ENCODE measurements at places on chromosomes 12 and 14.
A peak's percentile ranks its signal among the peaks of the same experiment; 100 is the strongest.

DNA sequence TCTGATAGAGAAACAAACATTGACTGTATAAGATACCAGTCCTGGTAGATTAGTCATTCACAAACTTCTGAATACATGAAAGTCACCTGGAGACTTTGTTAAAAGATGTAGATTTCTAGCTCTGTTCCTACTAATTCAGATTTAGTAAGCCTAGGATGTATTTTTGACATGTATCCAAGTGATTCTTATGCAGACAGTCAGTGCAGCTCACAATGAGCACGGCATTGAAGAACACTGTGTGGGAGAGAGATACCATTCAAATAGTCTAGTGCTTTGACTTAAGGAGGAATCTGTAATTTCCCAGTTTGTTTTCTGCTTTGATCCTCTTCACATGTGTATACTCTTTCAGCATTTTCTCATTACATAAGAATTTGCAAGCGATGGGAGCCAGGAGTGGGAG is 68.7 kb upstream of the STXBP6 start:
- no peak for DNase-seq

DNA sequence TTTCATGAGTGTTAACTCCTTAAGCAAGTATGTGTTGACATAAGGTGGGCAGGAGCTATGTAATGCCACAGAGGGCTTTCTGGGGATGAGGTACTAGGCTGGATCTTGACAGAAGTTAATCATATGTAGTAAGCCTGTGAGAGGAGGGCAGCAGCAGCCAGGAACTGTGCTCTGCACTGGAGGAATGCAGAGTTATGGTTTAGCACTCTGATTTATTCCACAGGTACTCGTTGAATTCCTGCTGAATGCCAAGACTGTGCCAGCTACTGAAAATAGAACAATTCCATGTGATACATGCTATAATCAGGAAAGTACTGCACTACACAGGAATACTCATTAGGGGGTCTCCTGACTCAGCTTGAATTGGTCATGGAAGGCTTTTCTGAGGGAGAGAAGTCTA is 58.7 kb downstream of the SUSD6 start:
- no peak for DNase-seq

DNA sequence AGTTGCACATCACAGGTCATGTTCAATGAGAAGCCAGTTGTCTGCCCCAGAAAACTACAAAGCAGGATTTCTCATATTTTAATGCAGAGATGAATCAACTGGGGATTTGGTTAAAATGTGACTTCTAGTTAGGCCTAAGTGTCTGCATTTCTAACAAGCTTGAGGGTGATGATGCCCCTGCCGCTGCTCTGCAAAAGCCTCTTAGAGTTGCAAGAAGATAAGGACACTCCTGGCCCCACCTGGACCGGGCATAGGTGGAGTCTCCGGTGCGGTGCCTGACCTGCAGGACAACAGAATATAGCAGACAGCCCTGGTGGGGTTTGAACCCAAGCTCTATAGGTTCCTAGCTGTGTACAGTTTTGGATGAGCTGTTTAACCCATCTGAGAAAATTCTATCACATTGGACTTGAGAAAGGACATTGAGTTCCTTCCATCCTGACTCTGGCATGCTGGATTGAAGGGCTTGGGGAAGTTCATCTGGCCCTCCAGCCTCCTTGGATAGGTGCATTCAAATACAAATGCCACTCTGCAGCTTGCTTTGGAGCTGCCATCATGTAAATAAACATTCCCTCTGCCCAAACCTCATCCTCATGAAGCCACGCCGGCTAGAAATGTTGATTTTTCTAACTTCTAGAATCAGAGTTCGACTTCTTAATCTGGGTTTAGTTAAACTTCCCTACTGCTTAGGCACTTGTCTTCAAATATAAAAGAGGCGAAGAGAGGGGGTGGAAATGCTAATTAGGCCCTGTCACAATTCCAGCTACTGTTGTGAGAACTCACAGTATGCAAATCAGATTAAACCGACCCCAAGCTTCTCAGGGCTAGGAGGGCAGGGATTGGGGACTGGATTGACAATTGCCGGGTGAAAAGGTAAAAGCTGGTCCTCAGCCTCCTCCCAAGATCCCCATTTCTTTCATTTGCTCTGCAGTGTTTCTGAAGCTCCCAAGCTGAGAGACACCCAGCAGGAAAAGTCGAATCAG is 1225.6 kb downstream of the VRK1 start:
- no peak for DNase-seq

DNA sequence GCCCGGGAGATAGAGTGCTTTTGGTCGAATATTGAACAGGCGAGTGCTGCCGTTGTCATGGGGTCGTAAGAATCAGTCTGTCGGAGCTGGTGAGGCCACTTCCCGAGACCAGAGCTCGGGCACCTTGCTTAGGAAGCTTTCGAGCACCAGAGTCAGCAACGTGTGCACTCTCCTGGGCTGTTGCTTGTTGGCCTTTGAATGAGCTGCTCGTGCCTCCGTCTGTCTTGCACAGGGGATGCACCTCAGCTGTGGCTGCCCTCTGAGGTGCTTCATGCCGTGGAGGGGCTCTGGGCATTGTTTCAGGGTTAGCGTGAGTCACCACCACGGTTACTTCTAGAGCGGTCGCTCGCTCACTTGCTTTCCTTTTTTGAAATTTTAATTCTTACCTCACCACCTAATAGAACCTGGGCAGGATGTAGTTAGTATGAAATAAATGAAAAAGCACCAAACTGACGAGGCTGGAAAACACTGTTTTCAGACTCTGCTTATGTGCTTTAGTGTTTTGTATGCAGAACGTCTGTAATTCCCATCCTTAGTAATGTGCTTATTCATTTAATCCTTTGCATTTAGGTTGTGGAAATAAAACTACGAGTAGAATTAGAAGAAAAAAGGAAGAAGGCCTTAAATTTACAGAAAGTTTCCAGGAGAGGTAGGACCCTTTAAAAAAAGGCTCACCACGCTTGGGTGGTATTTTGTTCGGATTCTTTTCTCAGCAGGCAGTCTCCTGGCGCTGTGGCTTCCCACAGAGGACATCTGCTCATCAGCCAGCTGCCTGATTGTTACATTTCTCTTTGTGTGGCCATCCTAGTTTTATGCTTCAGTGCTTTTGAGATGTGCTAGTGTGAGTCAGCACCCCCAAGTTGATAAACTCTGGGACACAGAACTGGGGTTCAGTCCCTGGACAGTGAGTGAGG is 40.6 kb downstream of the EP400 start:
- DNase-seq, result no peak

GRCh38 chr14:20530771-20531571 is 25.6 kb downstream of the RNASE10 start:
- peak; percentile 36 for DNase-seq

DNA sequence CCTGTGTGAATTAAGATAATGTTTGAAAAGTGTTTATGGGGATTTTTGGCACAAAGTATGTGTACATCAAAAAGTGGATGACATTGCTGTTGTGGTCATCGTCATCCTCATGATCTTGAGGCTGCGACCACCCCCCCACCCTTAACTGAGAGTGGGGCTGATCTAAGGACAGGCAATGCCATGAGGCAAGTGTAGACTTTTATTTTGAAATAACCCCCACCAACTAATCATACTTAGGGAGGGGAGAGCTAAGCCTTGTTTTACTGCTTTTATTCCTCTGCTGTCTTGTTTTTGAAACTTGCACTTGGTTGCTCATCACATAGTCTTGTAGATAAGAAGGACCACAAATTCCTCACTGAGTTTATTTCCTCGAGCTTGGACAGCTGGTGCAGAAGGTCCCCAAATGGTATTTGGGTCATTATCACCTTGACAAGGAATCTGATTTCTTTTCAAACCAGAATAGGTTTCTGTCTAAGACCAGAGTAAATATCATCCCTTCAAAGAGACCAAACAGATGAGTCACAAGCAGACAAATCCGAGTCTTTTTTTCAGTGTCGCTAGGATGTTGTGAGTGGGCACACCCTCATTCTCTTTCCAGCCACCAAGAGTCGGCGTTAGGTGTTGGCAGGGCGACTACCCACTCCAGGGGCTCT is 23.9 kb upstream of the SMOC1 start:
- no peak for DNase-seq

DNA sequence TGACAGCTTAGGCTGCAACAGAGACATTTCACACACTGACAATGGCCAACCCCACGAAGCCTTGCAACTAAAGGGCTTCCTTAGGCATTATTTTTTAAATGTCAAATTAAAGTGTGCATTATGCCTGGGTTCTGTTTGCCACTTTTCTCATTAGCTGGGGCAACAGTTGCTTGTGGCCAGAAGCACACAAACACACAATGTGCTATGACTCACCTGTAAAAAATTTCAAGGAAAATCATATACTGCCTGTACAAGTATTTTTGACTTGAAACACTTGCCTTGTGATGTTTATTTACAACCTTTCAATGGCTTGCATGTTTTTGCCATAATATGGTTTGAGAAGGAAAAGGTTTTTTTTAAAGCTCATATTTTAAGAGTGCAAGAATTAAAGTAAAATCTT is 1.9 kb downstream of the NTN4 start:
- DNase-seq, result no peak

DNA sequence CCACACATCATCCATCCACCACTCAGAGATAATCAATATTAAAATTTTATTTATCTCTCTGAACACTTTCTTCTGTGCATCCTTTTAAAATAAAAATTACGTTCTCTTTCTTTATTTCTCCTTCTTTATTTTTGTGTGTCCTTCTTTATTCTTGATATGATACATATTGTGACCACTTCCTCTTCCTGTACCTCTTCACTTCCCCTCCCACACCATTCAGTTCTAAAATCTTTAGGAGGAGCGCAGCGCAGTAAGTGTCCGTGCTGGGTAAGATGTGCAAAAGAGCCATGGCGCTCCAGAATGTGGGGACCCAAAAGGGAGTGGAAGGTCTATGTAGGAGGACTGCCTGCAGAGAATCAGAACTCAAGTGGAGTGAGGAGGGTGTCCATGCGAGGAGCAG is 256.7 kb downstream of the ITPR2 start:
- no peak for DNase-seq

DNA sequence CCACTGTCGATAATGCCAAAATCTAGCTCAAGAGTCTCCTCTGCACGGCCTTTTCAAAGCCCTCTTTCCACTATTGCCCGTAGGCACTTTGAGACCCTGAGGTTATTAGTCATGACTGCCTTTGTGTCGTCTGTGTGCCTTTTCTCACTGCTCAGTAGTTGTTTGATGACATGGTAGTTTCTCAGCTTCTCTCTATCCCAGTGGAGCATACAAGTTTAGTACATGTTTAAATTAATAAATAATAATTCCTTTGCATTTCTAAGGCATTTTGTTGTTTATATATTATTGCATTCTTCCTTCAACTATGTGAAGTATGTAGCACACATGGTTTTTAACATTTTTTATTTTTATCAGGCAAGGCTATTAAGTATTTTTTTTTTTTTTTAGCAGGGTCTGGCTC is 458.1 kb downstream of the PCNX1 start:
- DNase-seq, result no peak

DNA sequence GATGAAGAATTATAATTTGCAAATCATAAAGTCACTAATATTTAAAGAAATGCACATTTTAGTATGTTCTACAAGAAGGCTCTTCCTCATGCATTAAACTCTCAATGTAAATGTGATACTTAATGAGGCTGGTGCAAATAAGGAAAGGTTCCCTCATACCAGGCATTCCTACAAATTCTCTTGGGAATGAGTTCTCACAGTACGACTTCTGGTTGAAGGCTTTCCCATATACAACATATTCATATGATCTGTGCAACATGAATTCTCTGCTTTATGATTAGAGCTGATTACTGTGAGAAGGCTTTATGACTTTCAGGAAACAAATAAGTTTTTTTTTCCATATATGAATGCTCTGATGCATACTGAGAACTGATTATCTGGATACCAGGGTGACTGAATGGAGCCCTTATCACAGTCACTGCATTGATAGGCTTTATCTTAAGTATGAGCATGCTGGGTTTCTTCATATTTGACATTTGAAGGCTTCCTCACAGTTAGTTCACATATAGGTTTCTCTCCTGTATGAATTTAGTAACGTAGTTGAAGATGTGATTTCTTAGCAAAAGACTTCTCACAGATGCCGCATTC is 293.9 kb downstream of the RAD51B start:
- DNase-seq, result no peak

GRCh38 chr14:67833403-67833802 is 13.8 kb downstream of the RAD51B start:
- DNase-seq, result no peak

GRCh38 chr14:71852181-71852580 is 80.0 kb upstream of the RGS6 start:
- no peak for DNase-seq

- no peak for DNase-seq
These were observed 5.5 kb downstream of the LUM start for GRCh38 chr12:91105807-91106206.

DNA sequence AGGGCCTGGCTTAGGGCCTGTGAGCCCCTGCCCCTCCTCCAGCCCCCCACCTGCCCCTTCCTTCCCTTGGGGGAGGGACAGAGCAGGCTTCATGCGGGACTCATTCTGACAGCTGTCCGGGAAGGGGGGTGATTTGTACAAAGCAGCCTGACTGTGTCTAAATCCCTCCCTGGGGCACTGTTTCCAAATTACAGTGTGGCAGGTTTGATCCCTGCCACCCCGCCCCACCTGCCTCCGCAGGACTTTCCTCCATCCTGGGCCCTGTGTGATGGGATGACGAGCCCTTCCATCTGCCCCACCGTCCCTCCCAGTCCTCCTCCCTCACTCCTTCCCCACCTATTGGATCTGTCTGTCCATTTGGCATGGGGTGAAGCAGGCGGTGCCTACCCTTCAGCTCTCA is 363.9 kb downstream of the BCL11B start:
- DNase-seq, result no peak

DNA sequence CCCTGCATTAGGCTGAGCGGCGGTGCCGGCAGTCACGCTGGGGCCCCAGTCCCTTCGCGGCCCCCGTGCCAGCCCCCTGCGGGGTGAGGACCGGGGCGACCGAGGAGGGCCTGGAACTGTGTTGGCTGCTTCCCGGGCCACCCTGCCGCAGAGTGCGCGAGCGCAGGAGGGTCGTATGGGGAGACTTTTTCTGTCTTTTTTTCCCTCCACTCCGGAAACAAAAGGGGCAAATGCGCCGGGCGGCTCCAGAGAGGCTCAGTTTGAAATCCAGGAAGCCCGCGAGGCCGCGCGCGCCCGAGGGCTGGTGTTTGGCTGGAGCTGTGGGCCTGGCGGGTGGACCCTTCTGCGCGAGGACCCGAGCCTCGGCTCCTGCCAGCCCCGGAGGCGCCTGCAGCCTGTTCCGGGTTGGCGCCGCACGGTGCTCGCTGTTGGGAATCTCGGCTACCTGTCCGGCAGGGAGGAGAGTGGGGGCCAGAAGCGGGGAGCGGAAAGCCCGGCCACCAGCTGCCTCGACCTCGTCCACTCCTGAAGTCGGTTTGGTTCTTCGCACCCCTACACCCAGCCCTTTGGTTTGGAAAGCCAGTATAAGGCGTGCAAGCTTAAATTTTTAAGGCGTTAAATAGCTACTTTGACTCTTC is 638 bp downstream of the PLEKHG3 start:
- DNase-seq, result no peak
